NCI-H2081 treated with DMSO at 0.1 percent for 48 hours (cell line): ENCODE measurements at places on chromosomes 12 and 14.

GRCh38 chr12:66087365-66087943 lies 43.1 kb downstream of the LLPH start:
- DNase-seq = peak; percentile 1

GRCh38 chr12:92059960-92060359 lies 85.7 kb downstream of the BTG1 start:
- no peak for DNase-seq

DNA sequence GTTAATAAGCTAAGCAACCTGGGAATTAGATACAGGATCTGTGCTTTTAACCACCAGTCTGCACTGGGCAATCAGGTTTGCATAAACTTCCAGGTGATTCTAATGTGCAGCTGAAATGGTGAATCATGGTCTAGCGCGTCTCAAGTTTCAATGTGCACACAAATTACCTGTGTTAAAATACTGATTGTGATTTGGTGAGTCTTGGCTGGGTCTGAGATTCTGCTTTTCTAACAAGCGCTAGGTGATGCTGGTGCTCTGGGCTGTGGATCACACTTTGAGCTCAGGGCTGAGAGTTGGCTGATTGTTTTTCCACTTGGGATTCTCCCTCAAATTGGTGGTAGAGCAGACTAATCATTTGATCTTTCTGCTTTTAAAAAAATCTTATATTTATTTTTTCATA lies 124.8 kb downstream of the C12orf75 start:
- peak; percentile 66 for DNase-seq

GRCh38 chr14:99603471-99604277 lies at the start of gene CCDC85C:
CCDC85C (minus strand) TSS chr14:99604207; CDS start chr14:99603959, 248 bp downstream.
- no peak for DNase-seq

DNA sequence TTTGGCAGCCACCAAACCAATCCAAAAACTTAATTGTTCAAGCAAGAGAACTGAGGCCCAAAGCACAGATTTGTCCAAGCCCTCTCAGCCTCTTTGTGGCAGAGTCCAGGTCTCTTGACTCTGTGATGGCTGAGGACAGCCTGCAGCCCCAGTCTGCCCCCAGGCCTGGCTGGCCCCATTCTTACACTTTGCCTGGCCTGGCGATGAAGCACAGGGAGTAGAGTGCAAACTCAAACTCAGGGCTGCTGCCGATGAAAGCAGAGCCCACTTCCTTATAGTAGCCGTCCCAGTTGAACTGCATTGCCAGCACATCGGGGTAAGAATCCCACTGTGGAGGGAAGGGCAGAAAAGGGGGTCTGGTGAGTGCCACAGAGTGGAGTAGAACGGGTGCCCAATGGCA lies 5.6 kb upstream of the RPAP3 start:
- no peak for DNase-seq

DNA sequence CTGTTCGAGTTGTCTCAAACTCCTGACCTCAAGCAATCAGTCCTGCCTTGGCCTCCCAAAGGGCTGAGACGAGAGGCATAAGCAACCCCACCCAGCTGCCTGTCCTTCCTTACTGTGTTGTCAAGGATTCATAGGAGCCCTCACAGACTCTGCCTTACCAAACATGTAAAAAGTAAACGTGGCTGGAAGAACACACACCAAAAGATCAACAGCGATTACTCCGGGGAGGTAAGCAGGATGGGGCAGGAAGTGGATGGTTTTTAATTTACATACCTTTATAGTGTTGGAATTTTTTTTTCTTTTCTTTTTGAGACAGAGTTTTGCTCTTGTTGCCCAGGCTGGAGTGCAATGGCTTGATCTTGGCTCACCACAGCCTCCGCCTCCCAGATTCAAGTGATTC lies 61.5 kb upstream of the EGLN3 start:
- no peak for DNase-seq

DNA sequence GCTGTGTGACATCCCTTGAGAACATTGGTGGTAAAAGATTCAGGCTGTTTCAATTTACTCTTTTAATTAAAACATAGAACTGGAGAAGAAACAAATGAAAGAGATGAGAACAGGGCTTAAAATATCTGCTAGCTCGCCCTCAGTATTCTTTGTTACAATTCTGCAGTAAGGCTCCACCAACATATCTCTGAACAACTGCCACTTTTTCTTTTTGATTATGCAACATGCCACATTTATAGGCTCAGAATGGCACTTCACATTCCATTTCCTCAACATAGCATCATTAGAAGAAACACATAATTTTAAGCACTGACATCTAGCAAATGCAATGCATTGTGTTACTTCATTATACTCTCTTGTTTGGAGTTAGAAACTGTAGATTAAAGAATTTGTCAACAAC lies 1315.2 kb downstream of the LRFN5 start:
- no peak for DNase-seq

DNA sequence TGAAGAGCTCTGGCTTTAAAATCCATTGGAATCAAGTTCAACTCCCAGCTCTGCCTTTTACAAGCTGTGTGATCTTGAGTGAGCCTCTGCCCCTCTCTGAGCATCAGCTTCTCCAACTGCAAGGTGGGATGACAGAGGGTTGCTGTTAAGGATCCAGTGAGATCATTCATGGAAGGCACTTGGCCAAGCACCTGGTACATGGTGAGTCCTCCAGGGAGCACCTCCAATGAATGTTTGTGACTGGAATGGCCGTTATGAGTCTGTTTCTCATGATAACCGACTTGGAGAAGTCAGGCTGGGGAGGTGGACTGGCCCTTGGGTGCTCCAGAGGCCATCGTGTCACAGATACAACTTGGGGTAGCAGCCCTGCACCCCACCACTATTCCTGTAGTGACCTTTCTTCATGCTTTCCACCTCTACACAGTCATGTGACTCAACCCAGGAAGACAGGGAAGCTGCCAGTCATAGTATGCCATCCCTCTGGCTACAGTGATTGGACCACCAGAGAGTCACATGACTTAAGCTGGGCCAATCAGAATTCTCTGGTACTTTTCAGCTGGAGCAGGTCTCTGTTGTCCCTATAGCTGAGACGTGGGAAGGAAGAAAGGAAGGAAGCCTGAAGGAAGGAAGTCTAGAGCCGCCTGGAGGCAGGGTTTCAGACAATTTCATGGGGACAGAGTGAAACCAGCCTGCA lies 146.5 kb upstream of the MYL2 start:
- no peak for DNase-seq
